ENCODE measurements at places on chromosomes 4 and X.

- no peak for DNase-seq
Observed at GRCh38 chr4:24130637-24131036, 240.8 kb upstream of the PPARGC1A start.

DNA sequence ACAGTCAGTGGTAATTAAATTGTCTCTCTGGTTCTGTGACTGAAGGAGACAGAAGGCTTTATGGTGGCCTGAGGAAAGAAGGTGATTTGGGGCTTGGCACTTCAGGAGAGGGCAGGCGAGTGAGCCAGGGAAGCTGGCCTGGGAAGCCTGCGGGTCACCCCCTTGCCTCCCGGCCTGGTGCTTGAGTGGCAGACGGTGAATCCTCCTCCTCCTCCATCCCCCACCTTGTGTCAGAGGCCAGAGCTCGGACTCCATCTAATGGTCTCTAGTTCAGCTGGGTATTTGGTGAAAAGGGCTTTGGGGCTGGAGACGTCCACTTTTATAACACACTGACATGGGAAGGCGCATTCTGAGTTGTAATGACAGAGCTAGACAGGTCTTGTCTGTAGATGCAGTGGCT lies 8.7 kb downstream of the TMEM187 start:
- DNase-seq = no peak

DNA sequence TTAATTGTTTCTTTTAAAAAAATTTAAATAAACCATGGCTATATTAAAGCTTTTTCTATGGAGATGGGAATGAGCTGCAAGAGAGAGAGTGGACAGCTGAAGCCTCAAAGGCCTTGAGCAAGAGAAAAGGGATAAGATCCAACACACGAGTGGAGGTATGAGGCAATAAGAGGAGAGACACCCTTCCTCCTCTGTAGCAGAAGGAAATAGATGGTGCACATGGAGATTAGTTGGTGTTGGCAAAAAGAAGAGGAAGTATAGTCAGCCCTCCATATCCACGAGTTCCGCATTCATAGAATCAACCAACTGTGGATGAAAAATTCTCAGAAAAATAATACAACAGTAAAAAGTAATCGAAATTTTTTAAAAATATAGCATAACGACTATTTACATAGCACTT lies 3.2 kb downstream of the CXorf38 start:
- DNase-seq = no peak

DNA sequence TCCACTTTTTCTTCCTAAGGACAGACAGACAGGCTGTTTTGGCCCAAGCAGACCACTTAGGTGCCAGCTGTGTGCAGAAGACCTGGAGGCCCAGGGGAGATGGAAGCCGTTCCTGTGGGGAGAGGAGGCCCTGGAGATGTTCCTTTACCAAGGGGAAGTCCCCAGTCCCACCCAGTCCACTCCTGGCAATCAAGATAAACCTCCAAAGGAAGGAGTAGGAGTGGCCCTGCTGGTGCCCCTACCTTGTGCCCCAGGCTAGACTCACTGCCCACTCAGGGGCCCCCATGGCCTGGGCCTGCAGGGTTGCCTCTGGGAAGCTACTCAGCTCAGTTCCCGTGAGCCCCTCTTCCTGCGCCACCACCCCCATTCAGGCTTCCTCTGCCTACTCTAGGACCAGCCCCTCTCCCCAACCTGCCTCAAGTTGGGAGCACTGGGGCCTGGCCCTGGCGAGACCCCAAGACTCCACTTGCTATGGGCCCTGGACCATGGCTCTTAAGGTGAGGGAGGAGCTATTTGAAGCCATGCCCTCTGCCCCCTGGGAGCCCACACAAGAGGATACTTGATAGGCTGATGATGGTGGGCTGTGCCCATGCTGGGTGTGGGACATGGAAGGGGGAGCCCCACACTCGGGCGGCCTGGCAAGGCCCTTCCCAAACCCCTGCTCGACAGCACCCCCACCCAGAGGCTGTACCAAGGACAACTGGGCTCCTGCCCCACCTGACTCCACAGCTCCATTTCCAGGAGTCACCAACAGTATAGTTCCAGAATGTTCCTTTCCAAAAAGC lies 24.8 kb upstream of the RNF4 start:
- DNase-seq = no peak

DNA sequence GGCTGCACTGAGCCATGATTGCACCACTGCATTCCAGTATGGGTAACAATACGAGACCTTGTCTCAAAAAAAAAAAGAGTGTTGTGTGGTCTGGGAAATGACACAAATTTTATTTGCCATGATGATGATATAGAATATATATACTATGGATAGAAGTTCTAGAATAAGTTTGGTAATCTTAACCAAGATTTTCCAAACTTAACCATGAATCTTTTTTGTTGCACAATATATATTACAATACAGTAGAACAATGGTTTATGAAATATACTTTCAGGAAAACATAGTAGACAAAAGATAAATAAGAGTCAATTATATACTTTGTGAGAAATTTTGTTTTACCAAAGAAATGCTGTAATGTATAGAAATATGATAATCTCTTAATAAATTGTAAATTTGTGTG lies 34.8 kb downstream of the MFSD8 start:
- no peak for DNase-seq

DNA sequence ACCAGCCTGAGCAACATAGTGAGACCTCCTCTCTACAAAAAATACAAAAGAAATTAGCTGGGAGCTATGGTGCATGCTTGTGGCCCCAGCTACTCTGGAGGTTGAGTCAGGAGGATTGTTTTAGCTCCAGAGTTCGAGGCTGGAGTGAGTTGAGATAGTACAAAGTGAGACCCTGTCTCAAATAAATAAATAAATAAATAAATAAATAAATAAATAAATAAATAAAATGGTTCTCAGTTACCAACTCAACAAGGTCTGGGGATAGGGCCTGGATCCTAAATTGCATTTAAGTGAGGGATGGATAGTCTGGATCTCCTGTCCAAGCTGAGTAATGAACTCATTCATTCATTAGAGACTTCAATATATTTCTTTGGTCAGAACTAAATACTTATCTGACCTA lies 115.7 kb upstream of the IL1RAPL2 start:
- DNase-seq = no peak

GRCh38 chr4:65624651-65625050 lies 45.6 kb downstream of the EPHA5 start:
- DNase-seq = no peak

GRCh38 chr4:146465628-146466027 lies 56.1 kb downstream of the SLC10A7 start:
- no peak for DNase-seq

- DNase-seq = no peak
Observed at GRCh38 chrX:118360429-118361125, 14.7 kb downstream of the WDR44 start.

DNA sequence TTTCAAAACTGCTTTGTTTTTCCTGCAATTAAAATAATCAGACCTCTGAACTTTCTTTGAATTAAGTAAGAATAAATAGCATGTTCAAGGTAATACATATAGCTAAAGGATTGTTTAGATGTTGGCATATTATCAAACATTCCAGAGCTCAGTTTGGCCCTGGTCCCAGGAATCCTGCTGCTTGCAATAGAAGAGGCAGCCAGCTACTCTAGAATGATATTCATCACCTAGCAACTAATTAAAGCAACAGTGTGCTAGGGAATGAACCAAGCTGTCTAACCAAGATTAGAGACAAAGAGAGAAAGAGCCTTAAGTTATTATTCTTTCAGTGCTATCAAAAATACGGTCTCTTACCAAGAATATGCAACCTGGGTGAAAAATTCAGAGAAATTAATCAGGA lies 460.9 kb downstream of the GABRG1 start:
- DNase-seq = no peak

DNA sequence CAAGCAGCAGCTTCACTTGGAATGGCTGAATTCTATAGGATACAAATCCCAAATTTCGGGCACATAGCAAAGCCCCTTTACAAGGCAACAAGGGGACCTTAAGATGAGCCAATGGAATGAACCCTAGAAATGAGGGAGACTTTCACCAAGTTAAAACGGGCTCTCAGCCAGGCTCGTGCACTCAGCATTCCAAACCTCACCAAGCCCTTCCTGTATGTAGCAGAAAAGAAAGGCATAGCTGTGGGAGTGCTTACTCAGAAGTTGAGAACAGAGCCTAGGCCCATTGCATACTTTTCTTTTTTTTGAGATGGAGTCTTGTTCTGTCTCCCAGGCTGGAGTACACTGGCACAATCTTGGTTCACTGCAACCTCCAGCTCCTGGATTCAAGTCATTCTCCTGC lies 10.8 kb upstream of the HERC5 start:
- DNase-seq = no peak

DNA sequence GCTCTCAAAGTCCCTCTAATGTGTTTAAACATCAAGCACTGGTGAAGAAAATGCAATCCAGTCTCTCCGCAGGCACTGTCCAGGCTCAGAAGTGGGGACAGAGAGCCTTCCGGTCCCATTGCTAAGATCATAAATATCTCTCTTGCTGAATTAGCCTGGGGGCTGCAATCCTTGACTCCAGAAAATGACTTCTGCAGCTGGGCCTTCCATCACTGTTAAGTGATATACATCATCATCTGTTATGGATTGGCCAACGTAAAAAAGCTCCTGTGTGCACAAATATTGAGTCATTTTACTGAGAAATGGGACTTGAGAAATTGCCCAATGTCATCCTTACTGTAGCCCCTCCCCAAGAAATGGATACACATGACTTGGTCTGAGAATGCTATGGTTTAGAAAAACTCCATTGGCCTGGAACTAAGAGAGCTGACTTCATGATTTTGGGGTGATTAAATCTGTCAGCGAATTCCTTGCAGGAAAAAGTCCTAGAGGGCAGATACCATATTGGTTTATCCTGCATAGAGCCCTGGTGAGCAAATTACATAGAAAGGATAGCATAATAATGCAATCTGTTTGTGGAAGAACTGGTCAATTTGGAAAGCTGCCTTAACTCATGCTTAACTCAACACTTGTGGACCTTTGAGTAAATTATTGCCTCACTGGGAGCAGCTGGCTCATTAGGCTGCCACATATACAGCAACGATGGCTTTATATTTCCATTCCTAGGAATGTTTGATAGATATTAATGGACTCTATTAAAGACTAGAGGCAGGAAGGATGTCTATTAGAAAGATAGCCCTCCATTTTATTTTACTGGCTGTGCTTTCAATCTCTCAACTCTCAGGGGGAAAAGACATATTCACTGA lies 346.1 kb downstream of the GBA3 start:
- DNase-seq = no peak

GRCh38 chrX:138856881-138857604 lies 145.5 kb upstream of the FGF13 start:
- no peak for DNase-seq

DNA sequence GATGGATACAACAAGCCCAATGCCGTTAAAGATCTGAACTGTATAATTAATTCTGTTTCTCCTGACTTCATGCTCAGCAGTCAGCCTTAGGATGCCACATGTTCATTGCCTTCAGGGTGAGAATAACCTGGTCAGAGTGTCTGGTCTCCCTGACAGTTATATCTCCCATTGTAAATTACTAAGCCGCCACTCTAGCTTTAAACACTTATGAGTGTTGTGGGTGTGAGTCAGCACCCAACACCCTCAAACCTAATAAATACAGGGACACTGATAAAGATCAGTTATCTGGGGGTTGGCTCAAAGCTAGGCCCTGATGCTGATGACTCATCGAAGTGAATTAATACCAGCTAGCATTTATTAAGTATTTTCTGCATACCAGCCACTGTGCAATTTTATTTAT lies 64.9 kb upstream of the DYNLT3 start:
- DNase-seq = no peak

GRCh38 chr4:149796381-149796780 lies 19.3 kb downstream of the IQCM start:
- DNase-seq = no peak

DNA sequence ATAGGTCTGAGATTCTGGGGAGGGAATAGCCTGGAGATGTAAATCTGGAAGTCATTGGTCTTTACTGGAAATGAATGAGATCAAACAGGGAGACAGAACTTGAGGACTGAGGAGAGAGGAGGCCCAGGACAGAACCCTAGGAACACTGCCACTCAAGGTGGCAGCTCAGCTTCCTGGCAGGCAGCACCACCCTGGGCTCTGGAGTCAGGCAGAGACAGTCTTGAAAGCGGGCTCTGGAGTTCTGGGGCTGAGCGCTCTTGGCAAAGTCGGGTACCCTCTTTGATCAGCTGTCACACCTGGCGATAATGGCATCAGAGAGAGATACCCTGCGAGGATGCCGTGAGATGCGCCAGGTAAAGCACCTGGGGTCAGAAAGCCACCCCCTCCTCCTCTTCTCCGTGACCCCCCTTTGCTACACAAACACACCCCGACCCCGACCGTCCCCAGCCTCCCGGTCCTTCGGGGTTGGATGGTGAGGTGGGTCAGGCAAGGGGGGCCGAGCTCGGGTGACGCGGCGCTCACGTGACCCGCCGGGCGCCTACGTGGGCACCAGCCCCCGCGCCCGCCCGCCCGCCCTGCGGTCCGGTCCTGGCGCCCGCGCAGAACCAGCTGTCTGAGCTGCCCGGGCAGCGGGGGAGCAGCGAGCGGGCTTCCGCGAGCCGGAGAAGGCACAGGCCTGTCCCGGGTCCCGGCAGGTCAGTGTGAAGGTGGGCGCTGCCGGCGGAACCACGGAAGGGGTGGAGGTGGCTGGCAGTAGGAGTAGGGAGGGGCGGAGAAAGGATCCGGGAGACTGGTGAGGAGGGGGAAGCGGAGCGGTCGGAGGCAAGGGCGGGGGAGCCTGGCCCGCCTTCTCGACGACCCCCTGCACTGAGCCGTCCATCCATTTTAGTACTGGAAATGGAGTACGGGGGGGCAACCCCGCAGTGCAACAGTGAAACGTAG lies at the start of gene TCEAL3:
Gene TCEAL3 (plus strand): TSS at position 600 of the 942 bp plus-strand sequence. CDS start 1,102 bp downstream, outside the sequence.
- DNase-seq = no peak

DNA sequence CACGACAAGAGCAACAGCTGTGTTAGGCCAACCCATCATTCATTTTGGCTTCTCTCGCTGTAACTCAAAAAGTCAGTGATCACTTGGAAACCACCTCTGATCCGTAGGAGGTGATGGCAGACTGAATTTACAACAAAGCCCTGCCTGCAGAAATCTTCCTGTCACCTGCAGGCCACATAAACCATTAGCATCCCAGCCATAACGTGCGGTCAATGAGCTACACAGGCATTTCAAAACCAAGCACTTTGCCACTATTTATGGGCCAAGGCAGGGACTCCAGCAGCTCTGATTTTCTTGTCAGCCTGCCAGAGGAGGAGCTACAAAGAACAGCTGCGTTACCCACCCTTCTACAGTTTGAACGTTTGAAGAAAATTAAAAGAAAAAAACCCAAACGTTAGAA lies 228.1 kb upstream of the PPARGC1A start:
- no peak for DNase-seq

- DNase-seq = no peak
Observed at GRCh38 chrX:32185160-32185559, 1026.2 kb downstream of the DMD start.

- DNase-seq = no peak
Observed at GRCh38 chr4:140257461-140258305, 103.7 kb upstream of the MAML3 start.

DNA sequence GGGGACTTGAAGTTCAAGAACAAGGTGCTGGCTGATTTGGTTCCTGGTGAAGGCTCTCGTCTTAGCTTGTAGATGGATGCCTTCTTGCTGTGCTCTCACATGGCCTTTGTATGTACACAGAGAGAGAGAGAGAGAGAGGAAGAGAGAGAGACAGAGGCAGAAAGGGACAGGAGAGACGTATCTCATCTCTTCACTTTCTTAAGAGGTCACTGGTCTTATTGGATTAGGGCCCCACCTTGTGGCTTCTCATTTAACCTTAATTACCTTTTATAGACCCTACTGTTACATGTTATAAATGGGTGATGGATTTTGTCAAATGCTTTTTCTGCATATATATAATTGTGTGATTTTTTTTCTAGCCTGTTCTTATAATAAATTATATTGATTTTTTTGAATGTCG lies 1444.2 kb downstream of the ADGRL3 start:
- no peak for DNase-seq
